ENCODE measurements at places on chromosomes 12 and 14.

- DNase-seq: no peak
Observed at GRCh38 chr12:51056242-51056641, 8.1 kb downstream of the LETMD1 start.

DNA sequence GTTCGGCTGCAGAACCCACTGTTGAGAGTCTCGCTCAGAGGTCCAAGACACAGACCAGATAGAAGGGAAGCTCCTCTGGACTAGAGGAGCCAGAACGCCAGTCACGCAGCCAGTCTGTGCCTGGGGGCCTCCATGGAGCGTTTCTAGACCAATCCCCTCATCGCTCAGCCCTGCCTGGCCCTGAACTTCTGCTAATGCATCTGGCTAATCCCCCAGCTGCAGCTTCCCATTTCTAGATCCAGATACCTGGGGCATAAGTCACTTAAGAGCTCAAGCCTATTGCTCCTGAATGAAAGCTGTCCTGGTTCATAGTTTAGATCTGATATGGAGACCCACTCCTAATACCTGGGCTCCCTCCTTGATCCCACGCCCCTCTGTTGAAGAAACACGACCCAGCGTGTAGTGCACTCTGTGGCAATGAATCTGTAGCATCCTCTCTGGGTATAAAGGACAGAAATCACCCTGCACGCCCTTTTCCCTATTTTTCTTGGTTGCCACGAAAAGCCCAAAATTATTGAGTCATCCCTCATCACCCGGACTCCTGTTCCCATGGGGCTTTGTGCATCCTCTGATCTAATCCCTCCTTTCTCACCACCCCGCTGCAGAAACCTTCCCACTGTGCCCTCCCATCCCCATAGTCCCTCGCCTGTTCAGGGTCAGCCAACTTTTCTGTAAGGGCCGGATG, 341.6 kb upstream of the FKBP4 start:
- DNase-seq: no peak

DNA sequence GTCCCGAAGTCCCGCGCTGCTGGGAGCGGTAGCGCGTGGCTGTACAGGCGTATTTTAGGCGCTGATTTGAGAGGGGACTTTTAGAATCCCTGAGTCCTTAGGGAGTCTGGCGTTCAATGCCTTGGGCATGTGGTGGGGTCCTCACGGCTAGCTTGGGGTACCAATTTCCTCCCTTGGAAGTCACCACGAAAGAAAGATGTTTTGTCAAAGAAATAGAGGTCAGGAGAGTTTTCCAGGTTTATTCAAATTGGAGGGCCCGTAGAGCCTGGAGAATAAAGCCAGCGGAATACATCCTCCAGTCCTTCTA, 63.9 kb downstream of the KLHL28 start:
- no peak for DNase-seq

DNA sequence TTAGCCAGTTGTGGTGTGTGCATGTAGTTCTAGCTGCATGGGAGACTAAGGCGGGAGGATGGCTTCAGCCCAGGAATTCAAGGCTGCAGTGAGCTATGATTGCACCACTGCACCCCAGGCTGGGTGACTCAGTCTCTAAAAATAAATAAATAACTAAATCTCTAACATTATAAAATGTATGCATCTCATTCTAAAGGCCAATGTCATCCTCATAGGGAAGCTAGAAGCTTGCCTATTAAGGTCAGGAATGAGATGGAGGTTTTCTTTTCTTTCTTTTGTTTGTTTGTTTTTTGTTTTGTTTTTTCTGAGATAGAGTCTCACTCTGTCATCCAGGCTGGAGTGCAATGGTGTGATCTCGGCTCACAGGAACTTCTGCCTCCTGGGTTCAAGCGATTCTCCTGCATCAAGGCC, 48.8 kb upstream of the PAPLN start:
- DNase-seq: no peak

GRCh38 chr12:104582739-104583138, 126.0 kb downstream of the CHST11 start:
- DNase-seq: no peak

DNA sequence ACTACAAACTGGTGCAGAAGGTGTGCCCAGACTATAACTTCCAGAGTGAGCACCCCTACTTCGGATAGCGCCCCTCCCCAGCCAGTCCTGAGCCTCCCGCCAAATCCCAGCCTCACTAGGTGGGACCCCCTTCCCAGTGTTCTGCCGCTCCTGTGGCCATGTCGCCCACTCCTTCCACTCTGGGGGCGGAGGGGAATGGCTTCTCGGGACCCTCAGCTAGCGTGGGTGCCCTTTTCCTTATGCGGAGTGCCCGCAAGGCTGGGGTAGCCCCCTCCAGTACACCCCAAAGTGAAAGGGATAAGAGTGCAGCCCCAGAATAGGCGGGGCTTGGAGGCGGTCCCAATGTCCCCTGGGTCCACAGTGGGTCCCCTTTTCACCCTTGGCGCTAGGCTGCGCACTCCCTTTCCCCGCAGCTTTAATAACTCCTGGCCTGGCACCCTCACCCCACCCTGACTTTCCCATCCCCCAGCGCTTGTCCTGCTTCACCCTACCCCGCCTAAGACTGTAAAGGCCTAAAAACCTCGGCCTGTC, 3.8 kb upstream of the SHMT2 start:
- DNase-seq: no peak

DNA sequence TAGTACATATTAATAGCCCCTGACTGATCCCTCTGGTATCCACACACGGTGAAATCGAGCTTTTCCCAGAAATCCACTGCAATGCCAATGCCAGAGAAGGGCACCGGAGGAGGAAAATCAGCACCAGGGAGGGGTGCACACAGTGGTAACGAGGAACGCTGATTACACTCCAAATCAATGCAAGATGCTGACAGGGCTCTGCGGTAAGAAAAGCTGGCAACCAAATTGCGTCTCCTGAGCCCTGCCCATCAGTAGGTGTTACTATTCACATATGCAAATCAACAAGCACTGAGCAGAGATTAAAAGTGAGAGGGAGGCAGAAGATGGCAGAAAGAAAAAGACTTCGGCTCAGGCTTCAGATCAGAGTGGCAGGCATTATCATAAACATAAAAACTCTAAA, 159.1 kb downstream of the RPS29 start:
- DNase-seq: no peak

DNA sequence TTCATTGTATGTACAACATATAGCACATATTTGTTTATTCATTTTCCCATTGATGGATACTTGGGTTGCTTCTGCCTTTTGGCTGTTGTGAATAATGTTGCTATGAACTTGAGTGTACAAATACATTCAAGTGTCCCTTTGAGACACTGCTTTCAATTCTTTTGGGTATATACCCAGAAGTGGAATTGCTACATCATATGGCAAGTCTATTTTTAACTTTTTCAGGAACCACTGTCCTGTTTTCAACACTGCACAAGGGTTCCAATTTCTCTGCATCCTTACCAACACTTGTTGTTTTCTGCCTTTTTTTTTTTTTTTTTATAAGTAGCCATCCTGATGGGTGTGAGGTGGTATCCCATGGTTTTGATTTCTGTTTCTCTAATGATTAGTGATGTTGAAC, 15.9 kb downstream of the RBMS2 start:
- no peak for DNase-seq

GRCh38 chr12:32455607-32456071, 56.3 kb downstream of the FGD4 start:
- DNase-seq: no peak

DNA sequence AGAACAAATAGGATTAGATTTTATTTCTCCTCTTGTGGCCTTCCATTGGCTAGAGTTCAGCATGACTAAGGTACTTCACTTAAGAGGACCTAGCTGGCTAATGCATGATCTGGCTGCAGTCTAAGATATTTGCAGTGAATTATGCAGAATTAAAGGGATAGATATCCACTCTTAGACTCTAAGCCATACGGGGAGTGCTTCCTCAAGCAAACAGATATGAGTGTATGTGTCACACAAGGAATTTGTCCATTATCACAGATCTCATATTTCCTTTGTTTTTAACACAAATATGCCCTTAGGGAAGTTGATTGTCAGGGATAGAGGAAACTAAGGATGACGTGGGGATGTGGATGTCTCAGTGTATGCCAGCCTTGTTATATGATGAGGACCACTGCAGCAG, 88.1 kb upstream of the DHRS4 start:
- no peak for DNase-seq

DNA sequence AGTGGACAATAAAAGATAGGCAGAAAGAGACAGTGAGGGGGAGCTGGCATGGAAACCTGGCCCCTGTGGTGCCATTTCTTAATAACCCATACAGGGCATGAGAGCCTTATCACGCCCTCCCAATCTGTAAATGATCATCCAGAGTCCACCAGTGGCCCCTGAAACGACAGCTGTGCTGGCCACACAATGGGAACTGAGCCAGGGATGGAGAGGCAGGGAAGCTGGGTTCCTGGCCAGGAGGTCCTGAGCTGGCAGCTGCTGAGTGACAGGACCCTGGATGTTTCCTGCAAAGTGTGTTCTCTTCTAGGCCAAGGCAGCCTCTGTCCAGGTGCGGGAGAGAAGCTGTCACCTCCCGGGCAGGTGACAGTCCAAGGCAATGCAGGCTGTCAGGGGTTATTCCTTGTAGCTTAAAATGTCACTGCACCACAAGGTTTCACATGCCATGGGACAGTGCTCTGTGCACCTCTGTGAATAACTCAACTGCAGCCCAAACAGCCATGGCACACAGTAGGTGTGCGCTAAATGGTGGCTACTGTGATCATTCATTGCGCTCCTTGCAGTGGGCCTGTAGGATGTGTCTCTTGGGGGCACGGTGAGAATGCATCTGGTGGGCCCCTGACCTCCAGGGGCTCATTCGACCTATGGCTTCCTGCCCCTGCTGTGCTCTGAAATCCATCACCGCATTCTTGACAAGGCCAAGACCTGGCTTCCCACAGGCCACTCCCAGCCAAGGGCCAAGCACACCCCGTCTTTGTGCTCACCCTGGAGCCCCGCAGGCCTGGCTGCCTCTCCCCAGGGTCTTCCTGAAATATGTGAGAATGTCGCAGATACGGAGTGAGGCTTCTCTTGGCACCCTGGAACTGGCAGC, 46.3 kb upstream of the BCL11B start:
- peak; percentile 67 for DNase-seq

GRCh38 chr12:103947871-103948555, 17.7 kb upstream of the TDG start:
- no peak for DNase-seq

DNA sequence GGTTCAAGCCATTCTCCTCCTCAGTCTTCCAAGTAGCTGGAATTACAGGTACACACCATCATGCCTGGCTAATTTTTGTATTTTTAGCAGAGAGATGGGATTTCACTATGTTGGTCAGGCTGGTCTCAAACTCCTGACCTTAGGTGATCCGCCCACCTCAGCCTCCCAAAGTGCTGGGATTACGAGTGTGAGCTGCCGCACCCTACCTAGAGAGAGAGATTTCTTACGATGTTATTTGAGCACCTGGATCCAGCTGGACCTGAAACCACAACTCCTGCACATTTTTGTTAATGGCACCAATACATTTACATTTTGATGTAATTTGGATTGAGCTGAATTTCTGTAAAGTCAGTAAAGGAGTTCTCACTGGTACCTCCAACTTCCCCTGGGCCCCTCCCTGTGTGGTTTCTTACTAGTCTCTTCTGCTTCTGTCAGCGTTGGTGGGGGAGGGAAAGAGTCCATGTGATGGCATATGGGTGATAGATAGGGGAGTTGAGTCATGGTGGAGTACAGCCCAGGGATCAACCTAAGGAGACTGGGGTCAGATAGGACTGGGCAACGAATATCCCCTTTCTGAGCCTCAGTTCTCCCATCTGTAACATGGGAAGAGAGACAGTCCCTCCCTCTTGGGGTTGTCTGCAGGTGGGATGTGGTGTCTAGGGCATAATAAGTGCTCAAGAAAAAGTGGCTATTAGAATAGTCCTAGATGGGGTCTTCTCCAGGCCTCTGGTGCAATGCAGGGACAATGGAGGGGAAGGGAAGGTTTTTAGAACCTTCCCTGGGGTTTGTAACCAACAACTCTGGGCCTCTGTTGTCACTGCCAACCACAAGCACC, 83.3 kb upstream of the MED13L start:
- no peak for DNase-seq

DNA sequence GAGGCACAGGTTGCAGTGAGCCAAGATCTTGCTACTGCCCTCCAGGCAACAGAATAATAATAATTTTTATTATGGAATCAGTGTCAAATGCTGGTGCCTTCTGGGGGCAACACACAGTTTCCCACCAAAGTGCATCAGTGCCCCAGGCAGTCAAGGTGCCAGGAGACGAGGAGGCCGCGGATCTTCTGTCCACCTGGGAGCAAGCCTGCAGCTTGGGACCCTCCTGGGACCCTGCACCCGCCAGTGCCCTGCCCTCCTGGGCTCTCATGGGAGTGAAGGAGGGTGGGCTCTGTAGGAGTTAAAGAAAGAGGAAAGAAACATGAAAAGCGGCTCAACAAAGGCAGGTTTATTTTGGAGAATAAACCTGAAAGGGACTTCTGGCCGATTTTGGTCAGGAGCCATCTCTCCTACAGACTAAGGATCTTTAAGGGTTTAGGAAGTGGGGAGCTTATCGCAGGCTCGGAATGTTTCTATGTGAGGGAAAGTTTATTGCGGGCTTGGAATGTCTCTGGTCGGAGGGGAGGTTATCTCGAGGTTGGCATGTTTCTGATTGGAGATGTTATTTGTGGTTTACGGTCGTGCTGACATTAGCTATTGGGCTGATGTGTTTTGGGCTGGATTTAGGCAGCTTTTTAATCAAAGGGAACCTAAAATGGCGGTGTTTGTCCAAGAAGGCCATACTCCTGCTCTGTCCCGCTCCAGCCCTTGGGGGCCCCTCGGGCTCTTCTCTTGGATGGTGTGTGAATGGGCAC, 1.1 kb upstream of the ASPG start:
- no peak for DNase-seq

DNA sequence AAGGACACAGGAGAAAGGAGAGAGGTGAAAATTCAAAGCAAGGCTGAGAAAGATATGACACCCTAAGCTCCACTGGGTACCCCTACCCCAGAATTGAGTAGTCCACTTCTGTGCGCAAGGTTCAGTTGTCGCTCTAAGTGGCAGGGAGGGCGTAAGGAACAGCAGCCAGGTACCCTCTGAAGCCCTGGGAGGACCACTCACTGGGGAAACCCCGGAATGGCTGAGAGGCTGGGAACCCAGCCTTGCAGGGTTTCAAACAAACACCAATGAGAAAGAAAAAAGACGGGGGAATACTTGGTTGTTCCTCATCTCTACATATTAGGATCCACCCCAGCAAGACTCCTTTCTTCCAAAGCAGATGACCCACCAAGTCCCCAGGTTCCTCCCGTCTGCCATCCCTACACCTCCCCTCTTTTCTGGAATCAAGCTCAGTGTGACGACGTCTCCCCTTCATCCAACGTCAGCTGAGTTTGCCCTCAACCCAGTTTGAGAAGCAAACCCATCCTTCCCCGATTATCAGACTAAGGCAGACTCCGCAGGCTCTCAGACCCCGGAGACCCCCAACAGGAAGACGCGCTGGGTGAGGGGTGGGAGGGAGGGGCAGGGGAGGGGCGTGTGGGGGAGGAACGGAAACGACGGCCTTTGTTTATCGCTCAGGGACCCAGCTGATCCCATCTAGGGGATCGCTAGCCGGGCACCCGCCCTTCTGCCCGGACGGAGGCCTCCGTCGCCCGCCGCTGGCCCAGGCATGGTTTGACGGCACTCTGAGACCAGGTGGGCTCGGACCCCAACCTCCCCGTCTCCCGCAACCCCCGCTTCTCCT, 795 bp downstream of the LMBR1L start:
- peak; percentile 60 for DNase-seq

GRCh38 chr14:80059041-80059440, 152.3 kb downstream of the DIO2 start:
- no peak for DNase-seq
